MG63 (cell line): ENCODE measurements at places on chromosomes 1 and 21. TPM values are rescaled to one million over a fixed set of nuclear protein-coding genes. Genes with fewer than 3 reads are reported as not detected.

DNA sequence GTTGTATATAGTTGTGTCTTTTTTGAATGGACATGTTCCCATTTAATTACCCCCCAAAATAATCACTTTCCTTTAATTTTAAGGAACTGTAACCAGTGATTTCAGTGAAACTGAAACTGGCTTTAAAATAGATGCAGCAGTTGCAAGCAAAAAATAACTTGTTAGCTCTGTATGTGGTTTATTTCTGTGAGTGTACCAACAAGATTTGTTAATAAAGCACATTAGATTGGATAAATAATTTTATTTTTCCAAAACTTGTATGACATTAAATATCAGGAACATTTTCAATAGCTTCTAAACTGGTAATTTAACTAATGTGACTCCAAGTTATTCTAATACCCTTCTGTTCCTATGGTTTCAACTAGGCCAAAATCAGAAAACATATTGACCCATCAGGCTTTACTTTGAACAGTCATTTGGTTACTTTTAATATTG lies 184.3 kb upstream of the CACYBP start:
- no peak for DNase-seq

GRCh38 chr1:113714606-113715269 lies 44.5 kb downstream of the PHTF1 start:
- no peak for DNase-seq

DNA sequence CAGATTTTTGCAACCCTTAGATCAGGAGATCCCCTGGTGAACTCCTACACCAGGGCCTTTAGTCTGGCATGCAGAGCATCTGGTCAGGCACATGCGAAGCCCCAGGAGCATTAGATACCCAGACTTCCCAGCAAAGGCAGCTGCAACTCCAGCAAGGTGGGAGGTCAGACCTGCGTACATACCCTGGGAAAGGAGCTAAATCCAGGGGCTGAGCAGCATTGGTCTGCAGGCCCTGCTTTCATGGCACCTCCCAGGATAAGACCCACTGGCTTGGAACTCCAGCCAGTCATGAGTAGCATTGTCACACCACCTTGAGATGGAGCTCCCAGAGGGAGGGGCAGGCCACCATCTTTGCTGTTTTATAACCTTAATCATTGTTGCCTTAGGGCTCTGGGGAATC lies 92.3 kb downstream of the KCNT2 start:
- DNase-seq = no peak

PRAMEF5 gene
- not detected in 2 replicates for total RNA-seq

IFFO2 gene
- total RNA-seq = 3.9 and 4.3 TPM in 2 replicates

DNA sequence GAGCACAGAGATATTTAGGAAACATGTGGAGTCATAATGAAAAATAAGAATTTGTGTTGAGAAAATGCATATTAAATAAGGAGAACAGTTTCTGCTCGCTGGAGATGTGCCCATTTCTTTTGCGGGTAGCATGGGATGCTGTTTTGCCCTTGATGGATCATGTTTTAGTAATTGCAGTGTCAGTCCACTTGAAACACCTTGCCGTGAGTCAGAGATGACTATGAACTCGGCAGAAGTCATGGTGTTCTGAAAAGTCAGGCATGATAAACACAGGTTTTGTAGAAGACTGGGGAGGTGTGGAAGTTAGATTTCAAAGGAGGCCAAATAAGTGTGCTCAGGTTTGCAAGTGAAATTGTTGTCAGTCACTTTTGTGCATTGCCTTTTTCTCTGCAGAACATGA lies 315.0 kb upstream of the LRRC7 start:
- no peak for DNase-seq

PLA2G4A gene
- 14.7 and 23.1 TPM in 2 replicates for total RNA-seq

- DNase-seq = no peak
Measured at GRCh38 chr21:21034036-21034435, 35.8 kb downstream of the NCAM2 start.

AGBL4 gene
- total RNA-seq = not detected in 2 replicates

- DNase-seq = no peak
Measured at GRCh38 chr1:119840745-119841144, 29.5 kb upstream of the REG4 start.
